NK-92 treated with Interleukin-12 subunit alpha and Interleukin-12 subunit beta, amount 100 ng/mL, for 24 hours (cell line): ENCODE measurements at places on chromosomes 3 and 15.

- no peak for DNase-seq
Measured at GRCh38 chr15:28985316-28985645, 99.5 kb downstream of the APBA2 start.

DNA sequence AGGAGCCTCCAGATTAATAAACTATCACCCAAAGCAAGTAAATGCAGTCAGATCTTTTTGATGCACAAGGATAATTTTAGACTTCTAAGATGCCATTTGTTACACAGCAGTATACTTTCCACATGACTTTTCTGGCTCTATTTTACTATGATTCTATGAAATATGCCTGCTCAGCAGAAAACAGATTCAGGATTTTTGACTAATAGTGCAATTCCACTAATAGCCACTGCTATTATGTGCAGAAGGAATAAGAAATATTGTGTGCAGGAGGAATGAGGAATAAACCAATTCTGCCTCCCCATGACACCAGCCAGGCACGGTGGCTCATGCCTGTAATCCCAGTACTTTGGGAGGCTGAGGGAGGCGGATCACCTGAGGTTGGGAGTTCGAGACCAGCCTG, 11.5 kb upstream of the SPPL2A start:
- no peak for DNase-seq

GRCh38 chr3:173473237-173473636, 75.7 kb downstream of the NLGN1 start:
- DNase-seq: no peak

DNA sequence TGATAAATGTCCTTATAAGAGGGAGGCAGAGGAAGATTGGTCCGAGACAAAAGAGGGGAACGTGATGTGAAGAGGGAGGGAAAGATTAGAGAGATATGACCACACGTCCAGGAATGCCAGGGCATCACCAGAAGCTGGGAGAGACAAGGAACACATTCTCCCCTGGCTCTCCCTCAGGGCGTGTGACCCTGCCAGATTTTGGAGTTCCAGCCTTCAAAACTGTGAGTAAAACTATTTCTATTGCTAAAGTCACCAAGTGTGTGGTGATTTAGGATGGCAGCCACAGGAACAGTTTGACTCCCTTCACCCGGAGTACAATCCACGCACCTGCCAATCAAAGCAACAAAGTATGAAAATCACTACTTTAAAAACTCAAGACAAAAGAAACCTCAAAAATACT, 32.1 kb upstream of the TJP1 start:
- DNase-seq: no peak

- no peak for DNase-seq
Measured at GRCh38 chr15:45523166-45523460, 558 bp upstream of the SLC30A4 start.

DNA sequence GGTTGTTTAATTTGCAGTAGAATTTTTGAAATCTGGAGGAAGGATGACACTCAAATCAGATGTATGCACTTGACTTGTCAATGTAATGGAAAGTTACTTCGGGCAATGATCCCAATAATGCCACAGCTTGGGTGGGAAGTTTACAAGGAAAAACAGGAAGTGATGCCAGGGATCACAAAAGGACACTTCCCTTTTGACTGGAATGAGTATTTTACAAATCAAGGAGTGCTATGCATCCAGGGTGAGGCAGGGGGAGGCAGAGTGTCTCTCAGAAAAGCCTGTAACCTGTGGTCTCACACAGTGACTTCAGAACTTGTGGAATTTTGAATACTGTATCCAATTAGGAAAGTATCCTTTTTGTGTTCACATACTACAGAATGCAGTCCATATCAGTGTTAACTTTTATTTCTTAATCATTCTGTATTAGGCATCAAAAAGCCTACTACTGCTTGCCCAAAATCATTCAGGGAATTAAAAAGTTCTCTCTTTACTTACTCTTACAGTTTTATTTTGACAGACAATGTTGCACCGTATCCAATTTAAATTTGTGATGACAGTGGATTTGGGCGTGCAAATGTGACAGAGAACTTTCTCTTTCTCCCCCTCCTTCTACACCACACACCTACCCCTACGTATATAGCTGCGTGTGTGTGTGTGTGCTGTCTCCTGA, 445.1 kb downstream of the MECOM start:
- DNase-seq: no peak

GRCh38 chr3:64049136-64049535, 25.8 kb upstream of the PSMD6 start:
- DNase-seq: no peak

- no peak for DNase-seq
Measured at GRCh38 chr3:139811331-139811730, 123.7 kb upstream of the CLSTN2 start.

DNA sequence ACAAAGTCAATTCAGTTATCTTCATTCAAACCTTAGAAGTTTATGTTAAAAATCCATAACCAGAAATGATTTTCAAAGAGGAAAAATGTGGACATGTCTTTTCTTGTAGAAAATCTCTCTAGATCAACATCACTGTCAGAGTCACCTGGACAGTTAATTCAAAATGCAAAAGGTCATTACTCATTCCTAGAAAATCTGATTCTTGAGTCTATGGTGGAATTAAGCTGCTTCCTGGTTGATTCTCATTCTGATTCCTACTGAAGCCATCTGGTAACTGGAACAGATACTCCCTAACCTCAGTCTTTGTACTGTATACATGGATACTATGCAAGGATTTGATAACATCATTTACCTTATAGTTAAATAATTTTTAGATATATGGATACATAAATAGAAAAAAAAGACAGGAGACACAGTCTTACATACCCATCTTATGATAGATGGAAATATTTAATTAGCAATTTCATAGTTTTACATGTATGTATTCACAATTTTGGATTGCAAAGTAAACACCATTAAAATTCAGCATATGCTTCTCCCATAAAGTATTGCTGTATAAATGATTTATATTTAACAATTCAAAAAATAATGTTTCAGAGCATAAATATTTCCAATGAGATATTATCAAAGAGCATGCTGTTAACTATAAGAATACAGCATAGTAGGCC, 693.2 kb upstream of the CCDC54 start:
- DNase-seq: no peak

- no peak for DNase-seq
Measured at GRCh38 chr3:138450704-138451424, 16.4 kb downstream of the ESYT3 start.

GRCh38 chr15:45604326-45604725, 17.1 kb downstream of the BLOC1S6 start:
- no peak for DNase-seq

DNA sequence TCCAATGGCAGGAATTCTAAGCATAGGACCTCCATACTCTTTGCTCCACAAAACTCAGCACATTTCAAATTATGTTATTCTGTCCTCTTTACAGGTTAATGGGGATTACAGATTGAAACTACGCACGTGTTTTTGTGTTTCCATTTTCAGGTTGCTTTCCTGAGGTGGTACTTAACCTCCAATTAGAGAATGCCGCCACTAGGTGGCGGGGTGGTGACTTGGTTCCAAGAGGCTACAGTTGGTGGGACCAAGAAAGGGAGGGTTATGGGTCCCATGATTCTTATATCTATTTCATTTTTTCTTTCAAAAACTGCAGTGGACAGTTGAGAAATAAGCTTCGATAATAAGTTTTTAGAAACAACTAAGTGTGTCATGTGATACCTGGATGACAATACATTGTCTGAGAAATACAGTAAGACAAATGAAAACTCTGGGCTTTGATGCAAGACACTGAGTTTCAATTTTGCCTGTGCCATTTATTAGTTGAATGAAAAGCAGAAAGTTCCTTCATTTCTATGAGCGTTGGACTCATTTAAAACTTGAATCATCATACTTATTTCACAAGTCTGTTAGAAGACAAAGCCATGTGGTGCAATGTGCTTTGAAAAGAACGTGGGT, 539.0 kb downstream of the FGF12 start:
- DNase-seq: peak; percentile 17

DNA sequence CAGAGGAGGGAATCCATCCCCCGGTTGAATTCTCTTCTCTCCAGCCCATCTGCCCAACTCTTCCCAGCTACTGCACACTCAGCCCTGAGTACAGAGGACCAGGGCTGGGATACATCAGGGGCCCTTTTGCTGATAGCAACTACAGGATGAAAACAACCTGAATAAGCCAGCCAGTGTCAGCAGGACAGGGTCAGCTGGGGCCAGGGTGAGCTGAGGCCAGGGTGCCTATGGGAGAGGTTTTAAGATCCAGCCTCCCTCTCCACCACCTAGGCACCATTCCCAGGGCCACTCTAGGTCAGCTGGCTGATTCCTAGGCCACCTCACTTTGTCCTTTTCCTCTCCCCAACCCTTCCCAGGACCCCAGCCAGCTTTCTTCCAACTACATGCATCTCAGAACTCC, 83.8 kb downstream of the MRPL46 start:
- no peak for DNase-seq
